ENCODE measurements at places on chromosomes 3 and 15. TPM values are rescaled to one million over a fixed set of nuclear protein-coding genes. Genes with fewer than 3 reads are reported as not detected.

- H3K27me3 ChIP-seq: peaks cover 2% of the 10 kb centered on the region
- no peak overlapping the region for H3K4me3 ChIP-seq
- H3K27ac ChIP-seq: no peak overlapping the region
Measured at GRCh38 chr15:88748081-88748480, 55.2 kb upstream of the ACAN start.

- no peak overlapping the region for H3K4me3 ChIP-seq
- no peak for DNase-seq
- no peaks in the 10 kb centered on the region for H3K27me3 ChIP-seq
- H3K4me1 ChIP-seq: peaks cover 11% of the 10 kb centered on the region
- H3K36me3 ChIP-seq: peaks cover 20% of the 10 kb centered on the region
Measured at GRCh38 chr15:77992356-77993222, 84.9 kb downstream of the TBC1D2B start.

The GATM gene
- 5.5 TPM for total RNA-seq

DNA sequence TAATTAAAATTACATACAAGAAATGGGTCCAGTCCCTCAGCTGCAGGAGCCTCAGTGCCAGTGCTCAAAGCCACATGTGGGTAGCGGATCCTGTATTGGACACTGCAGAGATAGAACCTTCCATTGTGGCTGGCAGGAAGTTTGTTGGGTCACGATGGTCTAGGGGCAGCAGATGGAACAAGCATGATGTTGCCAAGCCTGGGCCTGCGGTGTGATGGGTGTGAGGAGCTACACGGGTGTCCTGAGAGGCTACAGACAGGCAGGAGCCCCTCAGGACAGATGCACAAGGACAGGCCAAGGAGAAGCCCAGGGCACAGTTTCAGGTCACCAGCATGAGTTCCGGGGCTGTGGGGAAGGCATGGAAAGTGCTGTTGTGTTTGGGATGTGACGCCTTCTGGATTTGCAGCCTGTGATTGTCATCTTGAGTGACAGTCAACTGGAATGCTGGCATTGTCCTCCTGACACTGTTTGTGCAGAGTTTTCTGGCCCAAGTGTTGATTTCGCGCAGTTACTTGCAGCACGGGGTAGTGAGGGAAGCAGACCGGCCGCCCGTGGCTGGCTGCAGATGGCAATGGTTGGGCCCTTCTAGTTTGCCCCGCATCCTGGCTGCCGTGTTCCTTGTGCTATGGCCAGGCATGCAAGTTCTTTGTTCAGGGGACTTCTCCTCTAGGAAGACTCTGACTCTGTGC, 177.1 kb downstream of the NSMCE3 start:
- H3K4me1 ChIP-seq: peaks cover 33% of the 10 kb centered on the region
- no peaks in the 10 kb centered on the region for H3K27me3 ChIP-seq
- DNase-seq: no peak
- H3K4me3 ChIP-seq: no peak overlapping the region

DNA sequence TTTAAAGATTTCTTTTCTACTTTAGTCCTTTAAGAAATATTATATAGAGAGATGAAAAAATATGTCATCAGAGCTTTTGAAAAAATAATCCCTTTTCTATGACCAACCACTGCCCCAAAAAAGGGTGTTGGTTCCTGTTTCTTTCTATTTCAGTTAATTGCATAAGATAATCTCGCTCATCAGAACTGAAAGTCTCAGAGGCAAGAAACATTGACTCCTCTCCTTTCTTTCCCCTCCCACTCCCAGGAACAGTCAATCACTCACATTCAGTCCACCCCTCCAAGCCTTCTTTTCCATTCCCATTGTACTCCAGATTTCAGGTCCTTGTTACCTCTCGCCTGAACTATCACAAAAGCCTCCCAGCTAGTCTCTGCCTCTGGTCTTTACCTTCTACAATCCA, 153.7 kb upstream of the ABI3BP start:
- no peak overlapping the region for H3K4me3 ChIP-seq
- no peak overlapping the region for H3K27ac ChIP-seq
- H3K4me1 ChIP-seq: no peaks in the 10 kb centered on the region
- H3K27me3 ChIP-seq: no peaks in the 10 kb centered on the region

DNA sequence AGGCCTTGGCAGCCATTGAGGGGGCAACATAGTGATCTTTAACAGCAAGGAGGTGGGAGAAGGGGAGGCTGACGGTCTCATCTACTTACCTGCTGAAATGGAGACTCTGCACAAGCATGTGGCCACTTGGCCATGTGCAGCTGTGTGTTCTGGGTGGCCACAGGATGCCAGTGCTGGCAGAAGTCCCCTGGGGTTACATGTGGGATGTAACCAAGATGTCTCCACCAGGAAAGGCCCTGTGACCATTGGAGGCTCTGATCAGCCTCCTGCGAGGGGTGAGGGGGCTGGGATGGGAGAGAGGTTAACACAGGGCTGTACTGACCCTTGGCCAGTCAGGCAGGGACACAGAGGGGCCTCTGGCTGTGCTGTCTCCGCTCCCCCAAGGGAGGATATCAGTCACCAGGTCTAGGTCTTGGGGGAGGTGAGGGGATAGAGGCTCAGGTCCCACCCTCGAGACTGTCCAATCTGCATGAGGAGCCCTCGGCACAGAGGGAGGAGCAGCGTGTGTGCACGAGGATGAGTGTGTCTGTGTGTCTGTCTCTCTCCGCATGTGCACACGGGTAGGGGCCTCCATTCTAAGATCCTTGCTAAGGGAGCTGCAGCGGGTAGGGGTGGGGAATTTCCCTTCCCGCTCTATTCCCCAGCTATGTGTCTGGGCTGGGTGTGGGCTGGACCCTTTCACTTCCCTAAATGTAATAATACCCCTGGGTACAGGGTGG, 19.5 kb downstream of the PRKCD start:
- no peak overlapping the region for H3K27ac ChIP-seq
- H3K4me3 ChIP-seq: no peak overlapping the region
- no peaks in the 10 kb centered on the region for H3K4me1 ChIP-seq
- H3K27me3 ChIP-seq: no peaks in the 10 kb centered on the region

DNA sequence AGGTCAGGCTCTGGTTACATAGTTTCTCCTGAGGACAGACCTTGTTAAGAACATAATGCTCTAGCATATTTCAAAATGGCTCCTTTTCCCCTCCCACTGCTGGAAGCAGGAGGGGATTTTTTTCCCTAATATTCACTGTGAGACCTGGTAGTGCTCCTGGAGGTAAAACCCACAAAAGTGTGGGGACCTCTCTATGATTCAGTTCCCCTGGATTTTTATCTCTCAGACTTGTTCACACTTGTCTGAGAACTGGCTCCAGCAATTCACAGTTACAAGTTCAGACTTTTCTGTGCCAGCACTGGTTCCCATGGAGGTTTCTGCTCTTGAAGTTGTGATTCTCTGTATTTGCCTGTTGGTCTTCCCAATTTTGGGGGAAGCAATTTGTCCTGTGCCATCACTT, 36.3 kb upstream of the PCOLCE2 start:
- H3K27ac ChIP-seq: no peak overlapping the region
- no peak for DNase-seq
- no peak overlapping the region for H3K4me3 ChIP-seq
- H3K4me1 ChIP-seq: no peaks in the 10 kb centered on the region

The RSRC1 gene
- 30.5 TPM for total RNA-seq

The GOLGA8N gene
- total RNA-seq: 8.9 TPM

The TRH gene
- not detected for total RNA-seq

- H3K4me3 ChIP-seq: no peak overlapping the region
- H3K36me3 ChIP-seq: no peaks in the 10 kb centered on the region
- H3K4me1 ChIP-seq: no peaks in the 10 kb centered on the region
Measured at GRCh38 chr3:114823061-114823460, 324.0 kb downstream of the ZBTB20 start.

The LTK gene
- total RNA-seq: 9.7 TPM

The CD200R1 gene
- 20.4 TPM for total RNA-seq

- H3K4me1 ChIP-seq: no peaks in the 10 kb centered on the region
- DNase-seq: no peak
- no peak overlapping the region for H3K27ac ChIP-seq
- no peak overlapping the region for H3K4me3 ChIP-seq
- H3K36me3 ChIP-seq: no peaks in the 10 kb centered on the region
Measured at GRCh38 chr3:59517388-59517787, 467.6 kb upstream of the CFAP20DC start.

GRCh38 chr3:46368569-46368968, 2.2 kb upstream of the CCR5 start:
- peak overlapping the region; percentile 74 for H3K27ac ChIP-seq
- H3K27me3 ChIP-seq: no peaks in the 10 kb centered on the region
- no peak overlapping the region for H3K4me3 ChIP-seq
- DNase-seq: peak; percentile 49
- peaks cover 51% of the 10 kb centered on the region for H3K4me1 ChIP-seq

DNA sequence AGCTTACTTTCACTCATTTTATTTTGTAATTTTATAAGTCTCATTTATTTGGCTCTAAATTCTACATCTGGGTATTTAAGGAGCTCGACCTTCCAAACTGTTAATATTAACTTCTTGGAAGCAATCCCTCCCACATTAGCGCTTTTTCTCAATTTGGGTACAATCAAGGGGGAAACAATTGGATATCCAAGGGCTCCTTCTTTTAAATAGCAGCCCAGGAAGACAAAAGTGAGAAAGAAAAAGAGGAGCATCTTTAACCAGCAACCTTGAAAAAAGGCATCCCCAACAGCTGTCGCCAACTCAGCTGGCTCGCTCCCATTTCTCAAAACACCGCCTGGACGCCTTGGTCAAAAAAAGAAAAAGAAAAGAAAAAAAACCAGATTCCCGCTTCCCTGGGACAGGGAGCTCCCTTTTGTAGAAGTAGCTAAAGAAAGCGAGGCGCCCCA, 873 bp downstream of the C3orf70 start:
- H3K27ac ChIP-seq: no peak overlapping the region
- peaks cover 10% of the 10 kb centered on the region for H3K4me1 ChIP-seq
- H3K36me3 ChIP-seq: no peaks in the 10 kb centered on the region
- H3K4me3 ChIP-seq: no peak overlapping the region

DNA sequence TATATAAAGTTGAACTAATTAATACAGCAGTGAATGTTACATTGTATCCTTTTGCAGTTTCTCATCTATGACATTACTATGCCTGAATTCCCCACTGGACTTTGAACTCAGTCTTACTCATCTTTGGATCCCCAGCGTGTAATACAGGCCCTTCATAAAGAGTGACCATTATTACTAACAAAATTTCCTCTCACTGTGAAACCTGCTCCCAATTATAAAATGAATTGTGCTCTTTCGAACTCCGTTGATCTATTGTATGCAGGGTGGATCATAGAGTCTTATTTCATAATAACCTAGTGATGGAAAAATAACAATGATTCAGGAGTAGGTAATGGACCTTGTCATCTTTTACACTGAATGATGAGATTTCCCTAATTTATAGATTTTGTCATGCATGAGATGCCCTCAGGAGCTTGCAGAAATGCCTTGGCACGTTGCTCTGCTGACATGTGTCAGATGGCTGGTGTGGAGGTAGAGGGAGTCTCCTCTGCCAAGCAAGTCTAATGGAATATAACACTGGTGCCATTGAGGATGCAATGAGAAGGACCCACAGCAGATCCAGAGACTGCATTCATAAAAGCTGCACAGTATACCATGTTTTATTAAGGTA, 25.5 kb downstream of the B3GNT5 start:
- H3K4me3 ChIP-seq: no peak overlapping the region
- no peaks in the 10 kb centered on the region for H3K4me1 ChIP-seq
- no peak for DNase-seq
- H3K27ac ChIP-seq: no peak overlapping the region
- H3K27me3 ChIP-seq: peaks cover 5% of the 10 kb centered on the region

- no peaks in the 10 kb centered on the region for H3K36me3 ChIP-seq
- no peak overlapping the region for H3K4me3 ChIP-seq
- DNase-seq: no peak
- peaks cover 2% of the 10 kb centered on the region for H3K4me1 ChIP-seq
Measured at GRCh38 chr15:96408591-96409183, 78.2 kb downstream of the NR2F2 start.

DNA sequence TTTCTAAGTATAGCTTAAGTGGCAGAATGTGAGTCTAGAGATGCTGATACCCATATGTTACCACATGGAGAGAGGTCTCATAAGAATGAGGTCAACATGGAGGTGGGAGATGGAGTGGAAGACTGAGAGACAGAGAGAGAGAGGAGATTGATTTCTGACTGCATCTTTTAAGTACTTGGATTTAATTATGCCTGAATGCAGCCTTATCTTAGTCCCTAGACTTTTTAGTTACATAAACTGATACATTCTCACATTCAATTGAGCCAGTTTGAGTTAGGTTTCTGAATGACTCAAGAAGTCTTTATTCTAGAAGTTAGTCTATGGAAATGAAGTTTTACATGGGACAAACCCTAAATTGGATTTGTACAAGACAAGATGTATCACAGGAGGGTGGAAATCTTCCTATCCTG, 58.5 kb upstream of the TNFSF10 start:
- no peaks in the 10 kb centered on the region for H3K36me3 ChIP-seq
- no peak overlapping the region for H3K4me3 ChIP-seq
- H3K27ac ChIP-seq: peak overlapping the region; percentile 36
- DNase-seq: no peak

DNA sequence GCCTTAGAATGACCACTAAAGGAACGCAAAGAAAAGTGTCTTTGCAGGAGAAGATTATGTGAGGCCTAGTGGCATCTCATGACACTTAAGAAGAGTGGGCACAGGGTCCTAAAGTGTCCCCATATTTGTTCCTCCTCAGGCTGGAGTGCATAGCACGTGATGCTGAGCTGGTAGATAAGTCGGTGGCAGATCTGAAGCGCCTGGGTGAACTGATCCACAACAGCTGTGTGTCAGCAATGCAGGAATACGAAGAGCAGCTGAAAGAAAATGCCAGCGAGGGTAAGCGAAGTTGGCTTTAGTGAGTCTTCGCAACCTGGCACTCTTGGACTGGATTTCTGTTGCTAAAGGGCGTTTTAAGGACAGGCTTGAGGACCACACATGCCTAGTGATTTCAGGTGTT, 92.6 kb downstream of the CHD2 start:
- peaks cover 93% of the 10 kb centered on the region for H3K36me3 ChIP-seq
- H3K4me1 ChIP-seq: peaks cover under 1% of the 10 kb centered on the region
- H3K27ac ChIP-seq: no peak overlapping the region
- DNase-seq: no peak

DNA sequence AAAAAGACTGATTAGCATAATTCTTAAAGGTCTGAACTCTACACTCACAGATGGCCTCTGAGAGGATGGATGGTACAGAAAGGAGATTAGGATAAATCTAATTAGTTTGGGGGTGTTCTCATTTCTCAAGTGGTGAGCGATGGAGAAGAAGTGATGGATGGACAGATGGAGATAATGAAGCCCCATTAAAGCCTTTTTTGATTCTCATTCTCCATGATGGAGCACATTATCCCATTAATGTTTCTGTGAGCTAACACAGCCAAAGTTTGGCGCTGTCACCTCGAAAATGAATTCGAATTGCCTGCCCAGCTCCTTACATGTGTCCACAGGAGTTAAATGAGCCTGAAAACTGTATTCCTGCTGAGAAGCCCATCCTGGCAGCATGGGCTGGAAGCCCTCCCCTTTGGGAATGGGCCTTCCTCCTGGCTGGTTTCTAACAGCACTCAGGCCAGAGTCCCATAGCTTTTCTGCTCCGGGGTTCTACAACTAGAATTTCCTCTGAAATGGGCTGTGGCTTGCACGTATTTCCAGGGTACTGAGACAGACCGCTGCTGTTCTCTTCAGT, 726.0 kb upstream of the CFAP20DC start:
- H3K4me3 ChIP-seq: no peak overlapping the region
- H3K27me3 ChIP-seq: no peaks in the 10 kb centered on the region
- no peaks in the 10 kb centered on the region for H3K36me3 ChIP-seq
- no peak for DNase-seq
- H3K27ac ChIP-seq: no peak overlapping the region

All from T-cell (primary cell).